Activated CD4-positive, alpha-beta T cell treated with anti-CD3 and anti-CD28 coated beads, Interleukin-2, amount 10 ng/mL, durations not matched to agents 24 days and 14 days (primary cell): ENCODE measurements at places on chromosomes 7 and 10. TPM values are rescaled to one million over a fixed set of nuclear protein-coding genes. Genes with fewer than 3 reads are reported as not detected.
A peak's percentile ranks its signal among the peaks of the same experiment; 100 is the strongest.

GRCh38 chr10:52752801-52753445 lies 19.7 kb downstream of the MBL2 start:
- H3K27me3 ChIP-seq: no peaks in the 10 kb centered on the region
- no peaks in the 10 kb centered on the region for H3K36me3 ChIP-seq
- no peak overlapping the region for H3K27ac ChIP-seq
- no peaks in the 10 kb centered on the region for H3K4me1 ChIP-seq
- no peak overlapping the region for H3K4me3 ChIP-seq

GRCh38 chr7:26096136-26096535 lies 55.9 kb upstream of the NFE2L3 start:
- H3K4me1 ChIP-seq: peaks cover 49% of the 10 kb centered on the region
- peaks cover 2% of the 10 kb centered on the region for H3K36me3 ChIP-seq
- no peak overlapping the region for H3K4me3 ChIP-seq
- H3K27me3 ChIP-seq: no peaks in the 10 kb centered on the region
- no peak overlapping the region for H3K27ac ChIP-seq
- no peak for DNase-seq

- H3K27ac ChIP-seq: no peak overlapping the region
- no peak overlapping the region for H3K4me3 ChIP-seq
- no peaks in the 10 kb centered on the region for H3K4me1 ChIP-seq
- no peaks in the 10 kb centered on the region for H3K27me3 ChIP-seq
Observed at GRCh38 chr7:82049891-82050533, 280.2 kb upstream of the HGF start.

DNA sequence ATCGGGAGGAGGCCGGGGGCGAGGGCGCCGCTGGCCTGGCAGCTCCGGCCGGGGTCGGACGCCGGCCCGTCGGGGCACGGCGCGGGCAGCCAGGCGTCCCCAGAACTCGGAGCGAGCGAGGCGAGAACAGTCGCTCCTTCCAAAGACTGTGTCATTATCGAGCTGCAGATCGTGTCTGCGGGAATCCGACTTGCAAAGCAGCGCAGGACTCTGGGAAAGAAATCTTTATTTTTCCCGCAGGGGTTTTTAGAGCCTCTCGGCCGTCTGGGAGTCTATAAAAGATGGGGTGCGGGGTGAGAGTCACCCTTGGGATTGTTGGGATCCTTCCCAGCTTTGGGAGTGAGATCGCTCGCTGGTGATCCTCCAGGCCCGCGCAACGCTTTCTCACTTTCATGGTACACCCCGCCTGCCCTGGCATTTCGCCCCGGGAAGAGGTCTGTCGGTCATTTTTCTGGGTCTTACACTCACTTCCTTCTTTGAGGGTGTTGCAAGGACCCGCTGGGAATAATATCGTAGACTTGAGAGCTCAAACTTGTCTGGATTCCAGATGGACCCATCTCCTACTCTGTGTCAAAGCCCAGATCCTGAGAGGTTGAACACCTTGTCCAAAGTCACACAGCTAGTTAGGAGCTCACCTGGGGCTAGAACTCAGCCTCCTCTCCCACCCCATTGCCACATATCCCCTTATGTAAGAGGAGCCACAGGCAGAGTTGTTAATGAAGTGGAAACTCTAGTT lies 1.0 kb downstream of the UBTD1 start:
- no peak overlapping the region for H3K27ac ChIP-seq
- H3K4me1 ChIP-seq: peaks cover 30% of the 10 kb centered on the region
- peaks cover 35% of the 10 kb centered on the region for H3K27me3 ChIP-seq
- peak overlapping the region; percentile 34 for H3K4me3 ChIP-seq
- DNase-seq: no peak
- peaks cover 9% of the 10 kb centered on the region for H3K36me3 ChIP-seq

Gene ARHGAP22
- total RNA-seq: not detected in 2 replicates

Gene EVX1
- total RNA-seq: not detected in 2 replicates
